ENCODE measurements at places on chromosomes 16 and 17.

GRCh38 chr17:50767446-50767845, at the start of gene ANKRD40CL:
Gene ANKRD40CL, minus strand, starts transcription at chr17:50767518. Its CDS starts 605 bp downstream, at chr17:50766913.
- DNase-seq, result no peak

DNA sequence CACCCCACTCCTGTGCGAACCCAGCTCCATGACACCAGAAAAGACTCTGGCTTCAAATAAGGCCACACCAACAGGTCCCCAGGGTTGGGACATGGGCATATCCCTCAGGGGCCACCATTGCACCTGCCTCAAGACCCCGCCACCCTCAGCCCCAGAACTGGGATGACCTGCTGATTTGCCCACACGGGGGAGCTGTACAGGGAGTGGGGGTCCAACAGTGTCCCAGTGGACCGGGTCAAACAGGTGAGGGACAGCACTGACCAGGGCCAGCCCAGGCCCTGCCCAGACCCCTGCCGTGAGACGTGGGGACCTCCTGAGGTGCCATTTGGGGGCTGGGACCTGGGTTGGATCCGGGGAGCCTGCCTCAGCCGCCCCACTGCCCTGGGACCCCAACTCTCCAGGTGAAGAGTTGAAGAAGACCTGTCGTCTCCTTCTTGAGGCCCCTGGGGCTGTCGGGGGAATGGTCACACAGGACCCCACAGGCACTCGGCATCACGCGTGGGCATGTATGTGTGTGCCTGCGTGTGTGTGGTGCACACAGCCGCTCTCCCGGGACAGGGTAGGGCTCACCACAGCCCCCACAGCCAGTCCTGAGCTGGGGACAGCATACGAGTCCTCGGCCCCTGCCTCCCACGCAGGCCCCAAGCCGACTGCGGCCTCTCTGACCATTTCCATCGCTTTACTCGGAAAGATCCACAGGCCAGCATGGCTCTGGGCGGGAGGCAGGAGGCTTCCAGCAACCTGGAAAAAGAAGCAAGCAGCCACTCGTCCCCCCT, 34.2 kb upstream of the ZNF469 start:
- no peak for DNase-seq

- DNase-seq, result no peak
These were observed 23.6 kb downstream of the ABCA6 start for GRCh38 chr17:69117855-69118784.

GRCh38 chr17:7043497-7044198, at the start of gene SLC16A11:
Gene SLC16A11, minus strand, starts transcription at chr17:7044092. Its CDS starts 579 bp downstream, at chr17:7043513.
- DNase-seq, result peak; percentile 66

DNA sequence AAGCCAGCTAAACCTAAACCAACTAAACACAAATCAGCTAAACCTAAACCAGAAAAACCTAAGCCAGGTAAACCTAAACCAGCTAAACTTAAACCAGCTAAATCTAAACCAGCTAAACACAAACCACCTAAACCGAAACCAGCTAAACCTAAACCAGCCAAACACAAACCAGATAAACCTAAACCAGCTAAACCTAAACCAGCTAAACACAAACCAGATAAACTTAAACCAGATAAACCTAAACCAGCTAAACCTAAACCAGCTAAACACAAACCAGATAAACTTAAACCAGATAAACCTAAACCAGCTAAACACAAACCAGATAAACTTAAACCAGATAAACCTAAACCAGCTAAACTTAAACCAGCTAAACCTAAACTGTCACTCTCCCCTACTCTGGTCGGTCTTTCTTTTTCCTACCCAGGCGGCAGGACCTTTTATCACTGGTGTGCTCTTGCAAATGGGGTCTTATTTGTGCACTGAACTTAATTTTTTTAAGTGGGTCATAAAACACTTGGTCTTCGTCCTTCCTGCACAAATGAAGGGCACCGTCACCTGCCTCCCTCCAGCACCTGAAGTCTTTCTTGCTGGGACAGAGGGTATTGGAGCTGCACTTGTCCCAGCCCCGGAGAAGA, 7.2 kb downstream of the EVPL start:
- DNase-seq, result no peak

- DNase-seq, result no peak
These were observed 24.2 kb downstream of the EMP2 start for GRCh38 chr16:10556236-10556635.

GRCh38 chr16:51114382-51114781, 36.7 kb downstream of the SALL1 start:
- no peak for DNase-seq

- DNase-seq, result no peak
These were observed 2.3 kb downstream of the NXPH3 start for GRCh38 chr17:49577963-49578362.

GRCh38 chr16:66886914-66887313, 6.6 kb downstream of the PDP2 start:
- no peak for DNase-seq

DNA sequence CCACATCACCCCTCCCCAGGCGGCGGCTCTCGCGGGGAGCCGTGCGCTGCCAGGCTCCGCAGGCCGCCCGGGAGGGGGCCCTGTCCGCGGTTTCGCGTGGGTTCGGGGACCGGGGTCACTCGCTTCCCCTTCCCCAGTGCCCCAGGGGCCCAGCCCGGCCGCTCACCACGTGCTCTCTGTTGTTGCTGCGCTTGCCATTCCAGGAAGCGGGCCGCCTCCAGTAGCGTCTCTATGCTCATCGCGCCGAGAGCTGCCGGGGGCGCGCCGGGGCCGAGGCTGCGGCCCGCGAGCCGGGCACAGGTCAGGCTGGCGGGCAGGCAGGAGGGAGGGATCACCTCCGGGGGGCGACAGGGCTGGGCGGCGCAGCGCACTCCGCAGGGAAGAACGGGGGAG, 390 bp downstream of the MNT start:
- peak; percentile 84 for DNase-seq

DNA sequence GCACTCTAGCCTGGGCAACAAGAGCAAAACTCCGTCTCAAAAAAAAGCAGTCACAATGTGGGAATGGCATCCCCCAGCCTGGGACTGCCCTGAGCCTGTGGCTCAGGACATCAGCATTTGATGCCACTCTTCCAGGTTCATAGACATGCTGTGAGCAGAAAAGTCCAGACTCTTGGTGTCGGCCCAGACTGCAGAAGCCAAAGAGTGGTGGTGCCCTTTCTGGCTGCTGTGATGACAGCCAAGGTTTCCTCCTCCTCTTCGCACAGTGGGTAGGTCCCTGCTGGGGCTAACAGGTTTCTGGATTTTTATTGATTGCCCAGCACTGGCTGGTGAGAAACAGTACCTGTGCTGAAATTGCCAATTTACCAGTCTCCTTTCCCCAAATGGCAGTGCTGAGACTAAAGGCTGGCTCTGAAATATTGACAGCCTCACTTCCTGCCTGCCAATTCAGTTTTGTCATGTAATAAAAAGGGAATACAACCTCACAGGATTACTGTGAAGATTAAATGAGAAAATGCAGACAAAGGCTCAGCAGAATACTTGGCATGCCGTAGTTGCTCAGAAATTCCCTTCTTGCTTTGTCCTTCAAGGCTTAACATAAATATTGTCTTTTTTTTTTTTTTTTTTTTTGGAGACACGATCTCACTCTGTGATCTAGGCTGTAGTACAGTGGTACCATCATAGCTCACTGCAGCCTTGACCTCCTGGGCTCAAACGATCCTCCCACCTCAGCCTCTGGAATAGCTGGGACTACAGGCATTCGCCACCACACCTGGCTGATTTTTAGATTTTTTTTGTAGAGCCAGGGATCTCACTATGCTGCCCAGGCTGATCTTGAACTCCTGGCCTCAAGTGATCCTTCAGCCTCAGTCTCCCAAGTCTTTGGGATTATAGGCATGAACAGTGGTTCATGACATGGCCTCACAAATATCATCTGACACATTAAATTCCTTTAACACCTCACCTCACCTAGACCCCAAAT, 15.5 kb upstream of the UBE2G1 start:
- DNase-seq, result no peak

DNA sequence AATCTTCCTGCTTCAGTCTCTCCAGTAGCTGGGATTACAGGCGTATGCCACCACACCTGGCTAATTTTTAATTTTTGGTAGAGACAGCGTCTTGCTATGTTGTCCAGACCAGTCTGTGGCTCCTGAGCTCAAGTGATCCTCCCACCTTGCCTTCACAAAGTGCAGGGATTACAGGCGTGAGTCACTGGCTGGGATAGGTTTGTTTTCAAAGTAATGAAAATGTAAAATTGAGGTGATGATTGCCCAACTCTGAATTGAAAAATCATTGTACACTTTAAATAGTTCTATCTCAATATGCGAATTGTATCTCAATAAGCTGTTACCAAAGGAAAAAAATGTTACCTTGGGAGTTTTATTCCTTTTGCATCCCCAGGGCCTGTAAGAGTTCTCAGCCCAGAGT, 1.2 kb upstream of the AMFR start:
- no peak for DNase-seq

DNA sequence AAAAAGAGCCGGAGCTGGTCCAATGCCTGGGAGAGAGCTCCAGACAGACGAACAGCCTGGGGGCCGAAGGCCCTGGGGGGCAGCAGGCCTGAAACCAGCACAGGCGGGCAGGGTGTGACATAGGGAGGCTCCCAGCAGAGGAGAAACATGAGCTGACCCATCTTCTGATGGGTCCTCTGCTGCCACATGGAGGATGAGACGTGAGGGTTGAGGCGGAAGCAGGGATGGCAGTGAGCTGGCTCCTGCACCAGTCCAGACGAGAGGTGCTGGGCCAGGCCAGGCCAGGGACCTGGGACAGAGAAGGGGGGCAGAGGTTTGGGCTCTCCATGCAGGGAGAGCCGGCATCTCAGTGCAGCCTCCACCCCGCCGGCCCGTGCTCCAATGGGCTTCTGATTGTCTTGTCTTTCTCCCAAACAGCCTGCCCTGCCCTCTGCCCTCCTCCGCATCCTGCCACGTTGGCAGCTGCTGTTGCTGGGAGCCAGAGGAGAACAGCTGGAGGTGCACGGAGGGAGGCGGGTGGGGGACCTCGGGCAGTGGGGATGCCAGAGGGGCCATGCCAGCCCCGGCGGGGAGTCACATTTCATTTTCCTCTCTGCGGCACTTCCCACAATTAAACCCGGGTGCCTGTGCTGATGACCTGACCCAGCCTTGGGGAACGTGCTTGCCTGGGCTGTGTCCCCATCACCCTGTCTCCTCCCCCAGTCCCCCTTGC, 139.1 kb upstream of the GSE1 start:
- no peak for DNase-seq

Measured in activated CD4-positive, alpha-beta T cell treated with anti-CD3 and anti-CD28 coated beads for 36 hours (primary cell).